ENCODE measurements at places on chromosomes 3 and 15.

- no peak for DNase-seq
Observed at GRCh38 chr3:195892105-195893043, 16.0 kb downstream of the TNK2 start.

- DNase-seq, result no peak
Observed at GRCh38 chr3:44584646-44585501, at the start of gene ZNF660. Gene ZNF660 (plus strand): TSS chr3:44584964. CDS start chr3:44594194, 9,230 bp downstream.

- DNase-seq, result no peak
Observed at GRCh38 chr3:77222701-77223100, 182.8 kb downstream of the ROBO2 start.

- no peak for DNase-seq
Observed at GRCh38 chr3:50138266-50139200, 16.6 kb upstream of the SEMA3F start.

DNA sequence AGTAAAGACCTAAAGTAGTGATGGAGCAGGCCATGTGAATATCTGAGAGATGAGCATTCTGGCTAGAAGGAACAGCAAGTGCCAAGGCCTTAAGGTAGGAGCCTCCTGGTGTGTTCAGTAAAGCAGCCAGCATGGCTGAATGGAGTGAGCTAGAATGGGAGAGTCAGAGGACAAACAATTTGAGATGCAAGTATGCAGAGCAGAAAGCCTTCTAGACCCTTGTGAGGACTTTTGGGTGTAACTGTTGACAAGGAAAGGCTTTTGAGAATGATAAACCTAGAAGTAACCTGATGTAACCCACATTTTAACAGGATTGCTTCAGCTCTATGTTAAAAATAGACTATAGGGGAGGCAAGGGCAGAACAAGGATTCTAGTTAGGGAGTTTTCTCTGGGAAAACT lies 14.8 kb upstream of the RNF7 start:
- no peak for DNase-seq

DNA sequence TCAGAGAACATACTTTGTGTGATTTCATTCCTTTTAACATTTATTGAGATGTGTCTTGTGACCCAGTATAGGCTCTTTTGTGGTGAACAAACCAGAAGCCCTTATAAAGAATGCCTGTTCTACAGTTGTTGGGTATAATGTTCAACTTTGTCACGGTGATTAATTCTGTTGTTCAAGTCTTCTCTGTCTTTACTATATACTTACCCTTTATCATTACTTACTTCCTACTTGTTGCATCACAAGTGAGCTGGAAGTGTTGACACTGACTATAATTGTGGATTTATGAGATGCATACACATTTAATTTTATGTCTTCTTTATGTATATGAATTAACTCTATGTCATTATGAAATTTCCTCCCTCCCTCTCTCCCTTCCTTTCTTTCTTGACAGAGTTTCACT lies 59.7 kb upstream of the TBL1XR1 start:
- no peak for DNase-seq

DNA sequence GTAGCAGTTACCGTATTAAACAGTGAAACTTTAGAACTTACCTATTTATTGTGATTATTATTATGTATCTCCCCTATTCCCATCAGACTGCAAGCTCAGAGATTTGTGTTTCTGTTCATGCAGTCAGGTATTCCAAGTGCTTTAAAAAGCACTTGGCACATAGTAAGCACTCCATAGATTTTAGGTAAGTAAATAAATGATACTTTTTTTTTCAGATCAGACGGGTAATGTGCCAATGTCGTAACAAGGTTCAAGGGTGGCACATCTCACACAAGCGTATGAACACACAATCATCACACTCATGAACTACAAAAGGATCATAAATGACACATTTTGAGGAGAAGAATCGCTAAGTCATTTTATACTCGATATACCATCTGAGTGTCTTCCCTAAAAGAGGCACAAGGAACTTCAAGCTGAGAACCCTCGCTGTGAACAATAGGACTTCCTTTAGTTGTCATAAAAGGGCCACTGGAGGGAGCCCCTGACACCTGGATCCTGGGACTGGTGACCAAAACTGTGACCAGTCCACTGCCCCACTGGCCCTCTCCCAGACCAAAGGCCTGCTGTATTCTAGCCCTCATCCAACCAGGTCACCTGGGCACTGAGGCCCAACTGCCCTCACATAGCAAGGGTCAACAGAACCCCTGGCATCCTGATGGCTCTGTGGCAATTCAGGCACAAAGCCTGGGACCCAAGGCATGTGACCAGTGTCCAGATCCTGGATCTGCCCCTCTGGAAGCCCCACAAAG lies 32.1 kb downstream of the KIF9 start:
- DNase-seq, result no peak

DNA sequence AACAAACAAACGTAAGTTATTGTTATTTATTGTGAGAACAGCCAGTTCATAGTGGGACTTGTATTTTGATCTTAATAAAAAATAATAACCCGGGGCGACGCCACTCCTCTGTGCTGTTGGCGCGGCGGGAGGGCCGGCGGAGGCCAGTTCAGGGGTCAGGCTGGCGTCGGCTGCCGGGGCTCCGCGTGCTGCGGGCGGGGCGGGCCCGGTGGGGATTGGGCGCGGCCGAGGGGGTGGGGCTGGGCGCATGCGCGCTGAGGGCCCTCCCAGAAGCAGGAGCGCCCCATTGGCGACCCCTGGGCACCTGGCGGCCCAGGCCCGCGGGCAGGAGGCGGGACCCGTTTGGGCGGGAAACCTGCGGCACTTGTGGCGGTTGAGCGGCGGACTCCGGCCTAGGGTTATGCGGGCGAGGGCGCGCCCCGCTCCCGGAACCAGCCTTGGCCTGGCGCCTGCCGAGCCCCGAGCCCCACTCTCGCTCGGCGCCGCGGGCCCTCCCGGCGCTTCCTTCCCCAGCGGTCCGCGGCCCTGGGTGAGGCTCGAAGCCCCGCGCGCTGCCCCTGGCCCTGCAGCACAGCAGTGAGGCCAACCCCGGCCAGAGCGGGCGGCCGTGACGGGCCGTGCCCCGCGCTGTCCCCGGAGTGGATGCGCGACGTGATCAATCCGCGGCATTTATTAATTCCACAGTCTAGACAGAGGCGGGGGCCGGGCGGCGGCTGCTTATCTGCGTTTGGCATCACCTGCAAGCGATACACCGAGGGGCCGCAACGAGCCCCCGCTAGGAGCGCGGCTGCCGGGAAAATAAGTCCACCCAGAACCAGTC lies 6.0 kb downstream of the ISL2 start:
- no peak for DNase-seq

- no peak for DNase-seq
Observed at GRCh38 chr3:43753741-43754715, 63.3 kb downstream of the ABHD5 start.

DNA sequence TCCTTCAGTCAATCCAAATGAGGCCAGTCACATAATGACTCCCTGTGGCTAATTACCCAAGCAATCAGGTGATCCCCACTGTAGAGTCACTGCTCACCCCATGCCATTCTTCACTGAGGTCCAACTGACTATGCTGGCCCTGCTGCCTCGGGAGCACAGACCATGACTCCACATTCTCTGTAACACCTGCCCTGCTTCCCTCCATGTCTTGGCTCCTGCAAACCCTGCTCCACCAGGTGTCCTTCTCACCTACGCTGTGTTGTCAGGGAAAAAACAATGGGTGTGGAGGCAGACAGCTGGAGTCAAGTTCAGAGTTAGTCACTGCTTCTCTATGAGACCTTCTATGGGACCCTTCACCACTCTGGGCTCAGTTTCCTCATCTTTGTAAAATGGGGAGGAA lies 6.1 kb upstream of the SFMBT1 start:
- DNase-seq, result no peak

- DNase-seq, result no peak
Observed at GRCh38 chr3:111785034-111785433, 74.0 kb upstream of the PHLDB2 start.

- DNase-seq, result no peak
Observed at GRCh38 chr15:60399931-60400330, 2.1 kb upstream of the ANXA2 start.

GRCh38 chr3:31364711-31365110 lies 168.0 kb upstream of the STT3B start:
- DNase-seq, result no peak

- no peak for DNase-seq
Observed at GRCh38 chr3:151037746-151038477, 47.6 kb upstream of the MED12L start.

- DNase-seq, result no peak
Observed at GRCh38 chr3:88000853-88001252, 58.0 kb downstream of the CGGBP1 start.

- DNase-seq, result no peak
Observed at GRCh38 chr15:94620632-94621031, 389.3 kb downstream of the MCTP2 start.

GRCh38 chr3:184498986-184499606 lies 62.5 kb upstream of the EPHB3 start:
- no peak for DNase-seq

GRCh38 chr3:81462921-81463320 lies 298.5 kb downstream of the GBE1 start:
- DNase-seq, result no peak

- no peak for DNase-seq
Observed at GRCh38 chr3:177371888-177372287, 174.6 kb upstream of the TBL1XR1 start.

GRCh38 chr3:182683453-182683852 lies 109.9 kb upstream of the ATP11B start:
- DNase-seq, result peak; percentile 38

GRCh38 chr3:72559385-72559784 lies 288.9 kb downstream of the SHQ1 start:
- DNase-seq, result no peak

GRCh38 chr3:14716591-14716990 lies 41.6 kb downstream of the C3orf20 start:
- DNase-seq, result no peak

GRCh38 chr3:16399473-16399872 lies 114.0 kb downstream of the RFTN1 start:
- DNase-seq, result no peak

- no peak for DNase-seq
Observed at GRCh38 chr15:62618432-62618831, 424.1 kb upstream of the TPM1 start.

GRCh38 chr15:78996894-78997275 lies 52.0 kb upstream of the CTSH start:
- no peak for DNase-seq

- no peak for DNase-seq
Observed at GRCh38 chr3:56985878-56986277, 74.6 kb upstream of the SPATA12 start.

- no peak for DNase-seq
Observed at GRCh38 chr15:60798821-60799220, 319.9 kb upstream of the ICE2 start.

GRCh38 chr3:147369661-147370123 lies 36.7 kb downstream of the ZIC4 start:
- no peak for DNase-seq

GRCh38 chr3:196652961-196653795 lies 13.7 kb downstream of the NRROS start:
- DNase-seq, result no peak

DNA sequence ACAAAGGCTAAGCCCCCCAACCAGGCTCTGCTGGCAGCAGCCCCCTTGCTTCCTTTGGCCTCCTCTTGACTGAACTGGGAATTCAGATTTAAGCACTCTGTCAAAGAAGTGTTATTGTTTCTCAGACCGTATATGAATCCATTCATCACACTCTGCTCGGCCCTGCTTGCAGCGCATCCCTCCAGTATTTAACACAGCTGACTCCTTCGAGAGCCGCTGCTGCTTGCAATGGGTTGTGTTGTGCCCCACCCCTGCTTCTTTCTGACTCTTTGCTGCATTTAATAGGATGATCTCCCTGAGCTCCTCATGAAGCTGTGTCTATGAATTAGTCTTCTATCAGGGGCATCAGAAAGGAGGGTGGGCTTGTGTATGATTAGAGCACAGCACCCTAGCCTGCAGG lies 31.2 kb downstream of the C3orf20 start:
- DNase-seq, result no peak

DNA sequence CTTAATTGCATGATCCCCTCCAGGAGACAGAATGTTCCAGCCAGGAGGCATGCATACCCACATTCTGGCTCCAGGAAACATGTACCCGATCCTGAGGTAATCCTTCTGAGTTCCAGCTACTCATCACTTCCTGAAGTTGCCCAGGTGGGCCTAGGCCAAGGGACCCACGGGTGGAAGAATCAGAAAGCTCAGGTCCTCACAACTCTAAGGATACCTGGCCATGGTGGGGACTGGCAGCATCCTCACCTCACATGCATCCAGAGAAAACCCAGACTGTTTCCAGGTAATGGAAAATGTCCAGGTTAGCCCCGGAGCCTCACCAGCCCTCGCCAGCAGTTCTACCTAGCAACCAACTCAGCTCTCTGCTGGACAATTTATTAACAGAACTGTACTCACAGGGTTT lies 78.2 kb downstream of the DAPK2 start:
- no peak for DNase-seq

DNA sequence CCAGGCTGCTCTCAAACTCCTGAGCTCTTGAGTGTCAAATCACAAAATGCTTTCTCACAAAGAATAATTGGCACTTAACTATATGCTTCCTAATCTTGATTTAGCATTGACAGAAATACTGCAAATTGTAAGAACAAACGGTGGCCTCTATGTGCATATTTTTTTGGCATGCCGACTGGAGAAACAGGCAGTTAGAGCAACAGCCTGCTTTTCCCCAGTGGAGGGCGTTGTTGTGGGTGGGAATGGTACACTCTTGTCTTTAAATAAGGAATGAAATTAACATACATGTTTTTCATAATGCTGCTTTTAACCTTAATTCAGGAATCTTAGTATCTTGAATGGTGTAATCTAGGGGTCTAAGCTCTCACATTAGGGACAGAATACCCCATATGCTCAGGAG lies 31.1 kb upstream of the SV2B start:
- DNase-seq, result no peak

DNA sequence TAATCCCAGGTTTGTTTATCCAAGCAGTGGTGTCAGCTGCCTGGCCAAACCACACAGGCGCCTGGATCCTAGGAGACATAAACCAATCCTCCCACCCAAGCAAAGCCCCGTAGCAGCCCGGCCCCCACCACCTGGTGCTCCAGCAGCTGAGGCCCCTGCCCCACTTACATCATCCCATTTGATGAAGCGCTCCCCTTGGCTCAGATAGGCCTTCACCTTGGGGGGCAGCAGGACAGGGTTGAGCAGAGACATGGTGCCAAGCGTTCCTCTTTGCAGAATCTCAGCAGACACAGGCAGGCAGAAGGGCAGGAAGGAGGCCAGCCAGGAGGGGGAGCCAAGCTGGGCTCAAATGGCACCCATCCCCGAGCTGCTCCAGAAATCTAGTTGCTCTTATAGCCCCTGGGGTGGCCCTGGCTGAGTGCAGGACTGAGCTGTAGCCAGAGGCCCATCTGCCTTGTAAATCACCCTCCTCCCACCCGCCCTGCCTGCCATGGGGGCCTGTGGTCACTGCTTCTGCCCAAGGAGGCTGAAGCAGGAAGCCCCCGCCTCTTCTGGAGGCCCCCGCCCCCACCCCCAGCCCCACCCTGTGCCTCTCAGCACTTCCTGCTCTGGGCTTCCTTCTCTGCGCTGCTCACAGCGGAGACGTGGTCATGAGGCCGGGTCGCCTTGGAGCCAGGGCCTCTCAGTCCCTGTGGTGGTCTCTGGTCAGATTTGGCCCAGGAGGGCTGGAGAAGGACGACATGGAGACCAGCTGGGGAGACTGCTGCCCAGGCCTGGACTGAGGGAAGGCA lies at the start of gene PLCB2:
Gene PLCB2 (minus strand): TSS at position 515 of the 791 bp plus-strand sequence. CDS start 263 bp downstream, at position 252.
- DNase-seq, result no peak

Measured in NCI-H1048 (cell line).